ENCODE measurements at places on chromosomes 3 and 15. TPM values are rescaled to one million over a fixed set of nuclear protein-coding genes. Genes with fewer than 3 reads are reported as not detected.

ECE2 gene
- not detected for total RNA-seq

- no peaks in the 10 kb centered on the region for H3K36me3 ChIP-seq
- no peaks in the 10 kb centered on the region for H3K27me3 ChIP-seq
- no peaks in the 10 kb centered on the region for H3K4me1 ChIP-seq
- DNase-seq: no peak
- no peak overlapping the region for H3K4me3 ChIP-seq
These were observed 78.3 kb upstream of the RGMA start for GRCh38 chr15:93167291-93167690.

DNA sequence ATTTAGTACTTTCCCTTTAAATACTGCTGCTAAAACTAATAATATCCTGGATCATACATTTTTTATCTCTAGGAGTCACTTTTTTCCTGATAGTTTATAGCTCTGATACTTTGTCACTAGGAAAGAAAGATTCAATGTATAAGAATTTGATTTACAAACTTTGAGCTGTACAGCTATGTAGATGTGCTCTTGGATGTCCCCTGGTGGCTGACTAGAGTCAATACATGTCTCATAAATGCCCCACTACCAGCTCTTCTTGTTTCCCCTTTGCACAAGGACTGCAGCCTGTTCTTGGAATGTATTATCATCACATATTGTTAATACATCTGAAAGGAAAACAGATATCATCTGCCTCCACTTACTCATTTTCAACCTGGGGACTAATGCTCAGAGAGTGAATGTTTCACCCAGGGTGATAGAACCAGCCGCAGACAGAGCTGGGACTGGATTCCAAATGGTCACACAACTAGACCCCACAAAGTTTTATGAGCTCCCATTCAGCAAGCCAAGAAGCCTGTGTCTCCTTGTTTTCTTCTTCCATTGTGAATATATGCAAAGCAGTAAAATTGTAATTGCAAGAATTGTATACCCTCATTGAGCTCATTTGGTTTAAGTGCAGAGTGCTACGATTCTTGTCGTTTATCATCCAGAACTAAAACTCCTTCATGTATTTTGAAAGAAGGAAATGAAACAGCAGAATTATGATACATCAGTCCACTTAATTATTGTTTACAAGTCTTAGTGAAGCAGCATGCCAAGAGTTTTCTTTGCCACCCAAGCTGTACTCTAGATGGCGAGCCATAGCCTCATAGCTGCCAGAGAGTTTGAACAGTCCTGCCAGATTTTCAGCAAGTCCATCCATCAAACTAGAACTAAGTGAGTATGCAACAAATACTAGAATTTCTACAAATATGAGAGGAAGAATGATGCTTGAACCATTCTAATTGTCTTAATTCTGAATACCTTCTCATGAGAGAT is 261.6 kb upstream of the LMCD1 start:
- no peaks in the 10 kb centered on the region for H3K27me3 ChIP-seq
- peak; percentile 59 for DNase-seq
- H3K27ac ChIP-seq: no peak overlapping the region
- no peaks in the 10 kb centered on the region for H3K4me1 ChIP-seq

- no peak overlapping the region for H3K27ac ChIP-seq
- H3K4me3 ChIP-seq: no peak overlapping the region
- H3K27me3 ChIP-seq: no peaks in the 10 kb centered on the region
- H3K4me1 ChIP-seq: no peaks in the 10 kb centered on the region
- DNase-seq: no peak
- no peaks in the 10 kb centered on the region for H3K36me3 ChIP-seq
These were observed 269.2 kb downstream of the PDCD6IP start for GRCh38 chr3:34067536-34068051.

DNA sequence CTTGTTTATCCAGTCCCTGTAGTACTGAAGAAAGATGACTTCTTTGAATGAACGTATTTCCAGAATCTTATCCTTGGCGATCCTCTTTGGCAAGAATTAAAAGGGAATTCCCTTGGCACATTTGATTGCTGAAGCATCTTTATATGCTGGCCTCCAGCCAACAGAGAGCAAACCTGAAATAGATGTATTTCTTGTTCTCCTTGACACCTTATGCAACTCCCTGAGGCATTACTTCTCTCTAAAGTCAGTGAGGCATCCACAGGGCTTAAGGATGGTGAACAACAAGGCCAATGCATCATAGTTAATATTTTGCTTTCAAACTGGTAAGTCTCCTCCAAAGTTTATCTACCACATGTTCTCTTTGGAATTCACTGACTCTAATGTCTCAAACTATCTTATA is 450.9 kb upstream of the THRB start:
- no peak for DNase-seq
- no peaks in the 10 kb centered on the region for H3K27me3 ChIP-seq
- H3K36me3 ChIP-seq: no peaks in the 10 kb centered on the region
- H3K4me1 ChIP-seq: no peaks in the 10 kb centered on the region
- no peak overlapping the region for H3K4me3 ChIP-seq
- H3K27ac ChIP-seq: no peak overlapping the region

GOLGA6D gene
- total RNA-seq: not detected

DNA sequence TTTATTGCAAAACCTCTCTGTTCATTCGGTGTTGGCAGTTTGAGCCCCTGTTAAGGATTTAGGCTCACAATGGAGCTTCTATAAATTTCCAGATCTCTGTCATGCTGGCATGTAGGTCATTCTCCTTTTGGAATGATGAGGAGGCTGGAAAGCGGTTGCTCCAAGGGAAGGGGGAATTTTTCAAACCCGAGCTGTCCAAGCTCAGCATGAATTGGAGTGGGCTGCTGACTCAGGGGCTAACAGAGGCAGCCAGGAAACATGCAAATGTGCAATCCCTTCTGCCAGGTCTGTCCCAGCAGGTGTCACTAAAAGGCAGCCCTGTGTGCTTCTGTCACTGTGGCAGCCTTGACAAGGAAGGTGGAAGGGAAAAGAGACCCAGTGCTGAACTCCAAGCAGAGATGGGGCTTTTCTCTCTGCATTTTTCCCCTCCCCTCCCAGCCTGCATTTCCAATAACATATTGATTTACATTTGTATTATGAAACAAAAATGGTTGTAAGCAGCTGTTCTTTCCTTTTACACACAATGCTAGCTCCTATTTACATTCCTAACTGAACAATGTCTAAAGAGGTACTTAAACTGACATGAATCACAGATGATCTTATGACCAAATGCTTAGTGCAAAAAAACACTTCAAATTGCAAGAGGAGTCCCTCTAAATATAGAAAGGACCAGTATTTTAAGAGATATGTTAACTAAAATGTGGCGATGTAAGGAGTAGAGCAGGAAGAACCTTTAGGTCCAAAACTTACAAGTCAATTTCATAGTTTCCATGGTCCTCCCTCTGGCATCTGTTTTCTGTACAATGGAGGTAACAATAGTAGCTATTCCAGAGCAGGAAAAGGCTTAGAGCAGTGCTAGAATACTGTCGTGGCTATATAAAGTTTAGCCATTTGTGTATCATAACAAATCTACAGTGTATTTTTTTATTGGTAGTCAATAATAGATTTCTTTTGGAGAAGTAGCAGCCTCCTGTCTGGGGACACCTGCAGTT is 84.5 kb upstream of the ATP10A start:
- H3K4me1 ChIP-seq: peaks cover 2% of the 10 kb centered on the region
- no peak overlapping the region for H3K4me3 ChIP-seq
- DNase-seq: peak; percentile 29
- H3K36me3 ChIP-seq: no peaks in the 10 kb centered on the region

GRCh38 chr3:32200490-32200889 is 38.0 kb upstream of the CMTM8 start:
- H3K27me3 ChIP-seq: peaks cover 3% of the 10 kb centered on the region
- no peak for DNase-seq
- H3K4me3 ChIP-seq: no peak overlapping the region
- no peaks in the 10 kb centered on the region for H3K36me3 ChIP-seq

NR2E3 gene
- total RNA-seq: under 0.01 TPM

DNA sequence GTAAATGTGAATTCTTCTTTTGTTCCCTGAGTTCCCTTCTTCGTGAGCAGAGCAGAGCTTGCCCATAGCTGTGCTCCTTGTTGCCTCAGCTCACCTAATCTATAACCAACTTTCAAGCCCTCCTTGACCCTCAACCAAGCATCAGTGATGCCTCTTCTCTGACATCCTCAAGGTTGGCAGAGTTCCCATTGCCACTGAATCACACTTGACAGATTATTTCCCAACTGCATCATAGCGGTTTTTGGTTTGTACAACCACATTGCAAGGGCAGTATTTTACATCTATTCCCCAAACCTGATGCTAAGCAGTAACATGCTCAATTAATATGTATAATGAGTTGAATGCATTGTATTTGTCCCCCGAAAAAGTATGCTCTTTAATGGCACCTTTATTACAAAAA is 133.0 kb upstream of the SNTN start:
- H3K4me1 ChIP-seq: no peaks in the 10 kb centered on the region
- H3K4me3 ChIP-seq: no peak overlapping the region
- peak; percentile 5 for DNase-seq

All from IMR-90 (cell line).